ENCODE measurements at places on chromosomes 11 and 22.

- DNase-seq = no peak
Measured at GRCh38 chr11:79697905-79698304, 257.1 kb upstream of the TENM4 start.

DNA sequence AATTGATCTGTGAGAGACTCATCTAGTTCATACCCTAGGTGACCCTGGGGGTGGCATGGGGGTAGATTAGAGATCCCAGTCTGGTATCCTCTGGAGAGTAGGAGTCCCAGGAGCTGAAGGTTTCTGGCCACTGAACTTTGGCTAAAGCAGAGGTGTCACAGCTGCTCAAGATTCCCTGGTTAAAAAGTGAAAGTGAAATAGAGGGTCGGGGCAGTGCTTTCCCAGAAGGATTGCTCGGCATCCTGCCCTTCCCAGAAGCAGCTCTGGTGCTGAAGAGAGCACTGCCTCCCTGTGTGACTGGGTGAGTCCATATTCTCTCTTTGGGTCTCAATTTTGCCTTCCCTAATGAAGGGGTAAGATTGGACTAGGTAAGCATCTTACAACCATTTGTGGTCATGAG is 653 bp downstream of the IL18BP start:
- no peak for DNase-seq

DNA sequence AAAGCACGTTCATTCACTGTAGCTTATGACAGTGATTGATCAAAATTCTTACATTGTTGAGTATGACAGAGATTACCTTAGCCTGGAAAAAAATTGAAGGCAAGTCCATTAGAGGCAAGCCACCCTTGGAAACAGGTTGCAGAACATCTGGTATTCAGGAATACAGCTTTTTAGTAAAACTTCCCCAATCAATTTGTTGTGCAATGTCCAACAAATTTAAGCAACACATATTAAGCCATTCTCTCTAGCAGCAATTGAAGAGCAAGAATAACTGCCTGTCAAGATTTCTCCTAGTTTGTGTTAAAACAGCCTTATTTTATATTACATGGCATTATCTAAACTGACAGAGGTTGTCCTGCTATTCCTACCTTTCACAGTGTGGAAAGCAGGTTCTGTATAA is 37.0 kb downstream of the BCL2L13 start:
- no peak for DNase-seq

GRCh38 chr11:63505857-63506528 is at the start of gene LGALS12:
LGALS12 (plus strand) TSS chr11:63506084; CDS start chr11:63506459, 375 bp downstream.
- peak; percentile 59 for DNase-seq
